HuH-7 (cell line): ENCODE measurements at places on chromosomes 3 and 15.

GRCh38 chr15:91627473-91628278 lies 225.8 kb upstream of the SLCO3A1 start:
- DNase-seq, result no peak

GRCh38 chr3:15805756-15806266 lies 8.0 kb upstream of the ANKRD28 start:
- no peak for DNase-seq

DNA sequence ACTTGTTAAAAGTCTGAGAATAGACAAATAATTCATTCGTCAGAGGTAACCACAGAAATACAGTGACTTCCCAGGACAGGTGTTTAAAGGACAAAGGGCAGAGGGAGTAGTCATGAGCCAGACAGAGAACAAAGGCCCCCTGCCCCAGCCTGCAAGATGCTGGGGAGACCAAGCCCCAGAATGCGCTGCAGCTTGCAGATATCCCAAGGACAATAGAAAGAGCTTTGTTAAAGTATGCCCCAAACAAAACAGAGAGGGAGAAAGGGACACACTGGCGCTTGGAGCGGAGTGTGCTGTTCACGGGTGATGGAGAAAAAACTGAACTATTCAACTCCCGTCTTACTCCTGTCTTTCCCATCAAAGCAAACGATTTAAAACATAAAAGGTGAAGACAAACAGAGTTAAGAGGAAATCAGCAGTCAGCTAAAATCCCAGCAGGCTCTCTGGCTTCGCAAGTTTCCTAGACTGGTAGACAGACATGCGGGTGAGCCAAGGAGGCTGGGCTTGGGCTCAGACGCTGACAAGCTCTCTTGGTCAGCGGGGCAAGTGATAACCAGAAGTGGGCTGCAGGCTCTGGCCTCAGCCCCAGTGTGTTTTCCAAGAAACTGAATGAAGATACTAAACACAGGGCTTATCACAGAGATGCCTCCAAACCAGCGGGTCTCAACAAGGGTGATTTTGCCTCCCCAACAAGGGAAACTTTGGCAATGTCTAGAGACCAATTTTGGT lies 130.1 kb downstream of the UACA start:
- no peak for DNase-seq

DNA sequence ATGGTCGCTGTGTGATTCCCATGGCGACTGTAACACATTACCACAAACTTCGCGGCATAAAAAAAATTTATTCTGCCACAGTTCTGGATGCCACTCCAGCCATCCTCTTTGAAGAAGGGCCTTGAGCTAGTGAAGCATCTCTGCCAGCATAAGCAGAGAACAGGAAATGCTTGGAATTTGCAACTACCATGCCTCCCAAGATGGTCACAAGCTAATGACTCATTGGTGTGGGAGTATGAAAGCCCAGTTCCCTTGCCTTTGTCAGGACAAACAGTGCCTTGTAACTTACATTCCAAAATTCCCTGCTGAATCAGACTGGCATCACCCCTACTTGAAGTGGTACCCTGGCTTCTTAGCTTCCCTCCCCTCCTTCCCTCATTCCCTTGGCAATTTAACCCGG lies 129.7 kb downstream of the PROS1 start:
- DNase-seq, result no peak

- no peak for DNase-seq
Measured at GRCh38 chr3:168958466-168958865, 705.0 kb downstream of the MECOM start.

GRCh38 chr3:13407475-13407874 lies 12.6 kb downstream of the NUP210 start:
- no peak for DNase-seq

GRCh38 chr3:163056874-163057497 lies 1560.4 kb downstream of the OTOL1 start:
- peak; percentile 15 for DNase-seq

DNA sequence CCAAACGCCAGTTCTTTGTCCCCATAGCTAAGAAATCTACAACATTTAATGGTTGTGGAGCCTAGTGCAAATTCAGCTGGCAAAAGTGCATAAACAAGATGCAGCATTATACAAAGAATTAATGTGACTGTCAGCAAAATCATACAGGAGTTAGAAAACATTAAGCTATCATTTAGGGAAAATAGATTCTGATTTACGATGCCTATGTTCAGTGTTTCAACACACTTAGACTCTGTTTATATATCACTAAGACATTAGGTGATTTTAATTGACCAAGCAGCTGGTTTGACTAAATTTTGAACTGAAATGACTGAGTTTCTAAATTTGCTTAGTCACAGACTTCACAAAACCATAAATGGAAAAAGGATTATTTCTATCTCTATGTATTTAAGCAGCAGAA lies 1076.8 kb downstream of the TBL1XR1 start:
- DNase-seq, result no peak

- DNase-seq, result no peak
Measured at GRCh38 chr3:176977331-176977730, 220.0 kb downstream of the TBL1XR1 start.

DNA sequence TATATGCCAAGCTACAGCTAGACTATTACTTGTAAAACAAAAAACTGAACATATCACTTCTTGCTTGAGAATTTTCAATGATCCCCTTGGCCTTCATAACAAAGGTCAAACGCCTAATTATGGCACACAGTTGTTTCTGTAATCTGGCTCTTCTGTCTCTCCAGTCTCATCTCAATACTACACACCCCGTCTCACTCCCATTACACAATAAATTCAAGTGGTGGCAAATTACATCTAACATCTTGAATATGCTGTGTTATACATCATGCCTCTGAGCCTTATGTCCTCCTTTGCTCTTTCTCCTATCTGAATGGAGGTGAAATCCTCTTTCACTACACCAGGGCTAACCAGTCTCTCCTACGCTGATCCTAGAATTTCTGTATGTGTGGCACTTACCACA lies 140.4 kb downstream of the TBL1XR1 start:
- DNase-seq, result no peak

DNA sequence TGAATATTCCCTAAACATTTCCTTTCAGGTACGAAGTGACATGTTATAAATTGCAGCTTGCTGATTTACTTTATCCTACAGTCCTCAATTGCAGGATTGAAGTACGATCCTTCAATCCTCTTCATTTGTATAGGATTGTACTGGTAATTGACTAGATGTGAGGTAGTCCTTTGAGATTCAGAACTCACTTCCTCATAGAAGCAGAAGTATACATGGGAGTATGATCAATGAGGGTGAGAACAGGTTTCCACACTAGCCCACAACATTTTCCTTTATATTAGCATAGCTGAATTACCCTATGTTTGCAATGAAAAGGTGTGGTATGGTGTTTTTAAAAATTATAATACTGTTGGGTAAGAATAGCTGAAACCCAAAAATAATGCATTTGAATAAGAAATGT lies 160.0 kb upstream of the UMPS start:
- DNase-seq, result no peak

DNA sequence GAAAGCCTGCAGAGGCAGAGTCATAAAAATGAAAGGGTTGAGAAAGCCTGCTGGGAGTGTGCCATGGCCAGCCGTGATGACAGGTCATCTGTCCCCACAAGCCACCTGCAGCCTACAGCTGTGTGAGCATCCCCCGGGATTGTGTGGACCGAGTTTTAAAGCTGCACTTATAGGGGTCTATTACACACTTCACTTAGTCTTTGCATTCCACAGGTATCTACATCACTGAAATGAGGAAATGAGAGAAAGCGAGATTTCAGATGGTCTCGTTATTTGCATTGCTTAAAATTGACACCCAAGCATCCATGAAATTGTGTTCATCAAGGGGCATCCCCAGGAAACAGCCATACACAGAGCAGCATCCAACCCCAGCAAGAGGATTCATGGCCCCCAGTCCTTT lies 137.6 kb upstream of the TRIM42 start:
- no peak for DNase-seq

- no peak for DNase-seq
Measured at GRCh38 chr3:119295816-119296726, 1.9 kb downstream of the ARHGAP31 start.

- no peak for DNase-seq
Measured at GRCh38 chr15:25830844-25831451, 32.2 kb downstream of the ATP10A start.

- no peak for DNase-seq
Measured at GRCh38 chr3:127412578-127413317, 124.9 kb upstream of the PRR20G start.

DNA sequence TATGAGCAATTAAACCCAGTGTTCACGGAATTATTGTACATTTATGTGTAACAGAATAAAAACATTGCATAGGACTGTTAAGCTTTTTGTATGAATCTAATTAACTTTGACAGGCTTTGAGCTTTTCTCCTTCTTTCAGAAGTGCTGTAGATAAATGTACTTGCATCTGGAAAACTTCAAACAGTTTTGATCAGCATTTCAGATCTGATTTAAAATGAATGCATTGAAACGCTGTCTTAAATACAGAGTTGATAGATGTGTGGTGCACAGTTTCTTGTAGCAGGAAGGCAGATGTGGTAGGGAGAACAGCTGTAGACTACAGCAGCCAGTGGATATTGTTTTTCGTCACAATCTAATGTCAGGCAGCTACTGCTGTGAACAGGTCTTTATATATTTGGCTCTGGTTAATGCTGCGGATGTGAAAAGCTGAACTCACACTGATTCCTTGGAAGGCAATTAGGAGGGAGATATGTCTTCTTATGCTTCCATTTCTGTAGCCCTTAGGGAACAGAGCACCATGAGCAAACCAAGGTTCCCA lies 193.8 kb upstream of the GOLIM4 start:
- DNase-seq, result no peak
